ENCODE measurements at places on chromosomes 7 and 10.

DNA sequence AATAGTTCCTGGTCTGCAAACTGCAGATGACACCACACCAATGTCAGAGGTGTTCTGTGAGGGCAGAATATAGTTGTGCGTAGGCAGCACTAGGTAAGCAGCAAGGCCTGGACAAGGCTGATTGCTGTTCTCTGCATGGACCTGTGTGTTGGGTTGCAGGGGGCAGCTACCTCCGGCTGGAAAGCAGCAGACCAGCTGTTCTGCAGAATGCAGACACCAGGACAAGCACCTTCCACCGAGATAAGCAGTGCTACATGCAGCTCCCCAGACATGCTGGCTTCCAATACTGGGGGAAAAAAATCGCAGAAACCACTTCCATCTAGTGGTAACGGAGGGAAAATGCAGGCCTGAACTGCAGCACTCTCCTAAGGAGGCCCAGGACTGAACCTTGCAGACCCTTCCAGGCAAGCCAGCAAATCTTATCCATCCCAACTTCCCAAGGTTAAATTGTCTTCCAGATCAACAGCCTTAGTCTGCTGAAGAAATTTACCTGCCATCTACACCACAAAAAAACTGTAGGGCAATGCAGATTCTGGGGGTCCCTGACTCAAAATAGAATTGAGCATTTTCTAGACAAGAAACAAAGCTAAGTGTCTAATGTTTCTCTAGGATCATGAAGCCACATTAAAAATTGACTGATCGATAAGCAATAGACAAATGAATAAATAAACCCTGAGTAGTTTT is 50.5 kb upstream of the COBL start:
- DNase-seq: no peak

- no peak for DNase-seq
These were observed 556.2 kb upstream of the FZD8 start for GRCh38 chr10:36198322-36198721.

- DNase-seq: no peak
These were observed 533.6 kb downstream of the INHBA start for GRCh38 chr7:41169317-41169716.

DNA sequence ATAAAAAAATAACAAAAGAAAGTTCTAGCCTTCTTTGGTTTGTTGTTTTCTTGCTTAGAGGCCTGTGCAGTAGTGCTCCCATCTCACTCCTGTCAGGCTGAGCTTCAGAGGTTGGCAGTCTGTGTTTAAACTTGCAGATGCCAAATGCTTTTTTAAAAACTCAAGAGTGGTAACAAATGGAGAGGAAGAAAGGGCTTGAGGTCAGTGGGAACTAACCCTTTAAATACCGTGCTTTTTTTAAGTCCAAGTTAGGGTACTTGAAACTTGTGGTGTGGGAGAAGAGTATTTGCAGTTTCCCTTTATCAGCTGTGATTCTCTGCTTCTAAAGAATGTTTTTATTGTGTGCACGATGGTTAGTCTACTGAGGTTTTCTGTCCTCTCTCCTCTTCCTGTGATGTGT is 29.4 kb downstream of the ZRANB1 start:
- no peak for DNase-seq

DNA sequence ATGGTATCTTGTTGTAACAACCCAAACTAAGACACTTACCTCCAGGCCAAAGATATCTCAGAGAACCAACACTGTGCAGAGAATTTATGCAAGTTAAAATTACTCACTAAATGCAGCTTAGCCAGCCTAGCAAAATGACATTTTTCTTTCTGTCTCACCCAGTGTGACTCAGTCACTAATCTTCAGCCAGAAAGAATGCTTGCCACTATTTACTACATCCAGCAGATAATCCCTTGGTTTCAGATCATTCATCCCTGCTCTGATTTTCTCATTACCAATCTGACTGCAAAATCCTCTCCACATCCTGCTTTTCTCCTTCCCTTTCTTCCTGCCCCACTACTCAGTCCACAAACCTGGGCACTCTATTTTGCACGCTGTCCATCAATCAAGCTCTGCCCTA is 93.5 kb upstream of the NEBL start:
- no peak for DNase-seq

DNA sequence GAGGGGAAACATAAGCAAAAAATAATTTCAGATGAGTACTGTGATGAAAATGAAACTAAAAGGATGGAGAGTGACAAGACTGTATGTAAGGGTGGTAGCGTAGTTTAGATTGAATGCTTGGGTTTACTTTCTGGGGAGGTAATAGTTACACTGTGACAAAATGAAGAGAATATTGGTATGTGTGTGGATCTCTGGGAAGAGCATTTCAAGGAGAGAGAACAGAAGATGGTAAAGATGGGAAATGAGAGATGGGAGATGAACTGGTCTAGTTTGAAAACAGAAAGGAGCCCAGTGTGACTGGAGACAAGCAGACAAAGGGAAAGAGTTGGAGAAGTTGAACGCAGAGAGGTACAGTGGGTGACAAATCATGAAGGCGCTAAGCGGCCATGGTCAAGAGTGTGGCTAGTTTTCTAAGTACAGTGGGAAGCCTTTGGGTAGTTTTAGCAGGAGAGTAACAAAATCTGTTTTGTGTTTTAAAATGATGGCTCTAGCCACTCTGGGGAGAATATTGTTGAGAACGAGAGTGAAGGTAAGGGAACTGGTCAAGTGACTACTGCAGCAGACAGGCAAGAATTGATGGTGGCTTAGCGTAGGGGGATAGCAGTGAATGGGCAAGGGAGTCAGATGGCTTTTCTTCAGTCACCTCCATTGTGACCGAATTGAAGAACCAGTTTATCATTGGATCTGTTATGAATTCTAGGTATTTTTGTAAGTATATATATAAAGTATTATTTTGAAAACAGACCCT is 22.6 kb downstream of the PALS2 start:
- no peak for DNase-seq

DNA sequence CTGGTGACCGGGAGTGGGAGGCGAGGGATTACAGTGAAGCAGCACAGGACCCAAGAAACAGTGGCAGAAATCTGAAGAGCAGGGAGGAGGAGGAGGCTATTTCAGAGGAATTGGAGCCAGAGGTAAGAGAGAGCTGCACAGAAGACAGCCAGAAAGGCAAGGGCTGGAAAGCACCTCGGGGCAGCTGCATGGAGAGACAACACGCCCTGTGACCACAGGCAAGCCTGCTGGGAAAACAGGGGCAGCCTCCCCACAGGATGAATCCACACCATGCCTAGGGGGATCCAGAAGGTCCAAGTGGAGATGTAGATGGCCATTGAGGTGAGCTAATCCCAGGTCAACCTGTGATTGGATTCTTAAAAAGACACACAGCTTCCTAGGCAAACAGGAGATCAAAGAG is 118.8 kb downstream of the CLEC2L start:
- no peak for DNase-seq

DNA sequence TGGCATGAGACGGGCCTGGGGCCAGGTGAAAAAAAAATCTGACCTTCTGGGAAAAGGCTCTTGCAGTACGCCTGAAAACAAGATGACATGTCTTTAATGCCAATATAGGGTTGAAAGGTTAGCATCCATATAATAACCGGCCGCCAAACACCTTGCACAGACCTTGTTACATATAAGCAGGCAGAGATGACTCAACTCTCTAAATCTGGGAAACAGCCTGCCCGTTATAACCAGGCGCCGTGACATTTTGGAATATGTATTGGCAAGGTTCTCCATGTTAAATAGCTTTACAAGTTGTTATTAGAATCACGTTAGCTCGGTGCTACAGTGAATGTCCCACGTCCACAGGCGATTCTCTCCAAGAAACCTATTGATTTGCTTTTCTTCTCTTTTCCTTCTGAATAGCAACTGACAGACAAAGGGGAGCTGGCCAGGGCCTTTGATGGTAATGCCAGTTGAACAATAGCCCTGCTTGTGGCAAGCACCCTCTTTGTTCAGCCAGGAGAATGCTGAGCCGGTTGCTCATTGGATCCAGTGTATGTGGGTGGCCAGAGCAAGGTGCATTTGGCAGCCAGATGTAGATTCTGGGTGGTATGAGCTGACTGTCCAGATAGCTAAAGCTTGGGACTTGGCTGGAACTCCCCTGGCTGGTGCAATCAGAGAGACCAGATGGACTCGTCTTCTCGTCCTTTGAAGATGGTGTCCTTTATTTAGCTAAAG is 80.1 kb upstream of the AUTS2 start:
- DNase-seq: no peak

- no peak for DNase-seq
These were observed 196.3 kb downstream of the TNS3 start for GRCh38 chr7:47385536-47386125.

GRCh38 chr10:48798481-48799254 is 114.0 kb downstream of the WDFY4 start:
- DNase-seq: no peak

DNA sequence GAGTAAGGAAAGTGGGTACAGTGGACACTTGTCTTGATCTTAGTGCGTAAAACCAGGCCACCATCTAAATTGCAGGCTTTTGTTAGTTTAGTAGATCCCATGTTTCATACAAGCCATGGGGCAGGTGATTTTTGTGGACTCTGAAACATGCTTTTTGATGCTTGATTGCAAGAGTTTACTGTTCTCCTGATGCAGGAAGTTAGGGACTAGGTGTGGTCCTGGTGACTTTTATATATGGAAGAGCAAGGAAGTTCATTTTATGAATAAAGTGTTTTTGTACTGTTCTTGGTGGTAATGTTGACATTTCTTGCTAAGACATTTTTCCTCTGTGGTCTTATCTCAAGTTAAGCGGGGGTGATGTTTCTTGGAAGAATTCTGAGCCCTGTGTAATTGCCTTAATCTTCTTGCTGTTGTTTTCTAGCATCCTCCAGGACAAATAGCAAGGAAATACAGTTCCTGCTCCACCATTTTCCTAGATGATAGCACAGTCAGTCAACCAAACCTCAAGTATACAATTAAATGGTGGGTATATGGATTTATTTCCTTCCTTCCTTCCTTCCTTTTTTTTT is 89.0 kb upstream of the GJD4 start:
- DNase-seq: no peak

DNA sequence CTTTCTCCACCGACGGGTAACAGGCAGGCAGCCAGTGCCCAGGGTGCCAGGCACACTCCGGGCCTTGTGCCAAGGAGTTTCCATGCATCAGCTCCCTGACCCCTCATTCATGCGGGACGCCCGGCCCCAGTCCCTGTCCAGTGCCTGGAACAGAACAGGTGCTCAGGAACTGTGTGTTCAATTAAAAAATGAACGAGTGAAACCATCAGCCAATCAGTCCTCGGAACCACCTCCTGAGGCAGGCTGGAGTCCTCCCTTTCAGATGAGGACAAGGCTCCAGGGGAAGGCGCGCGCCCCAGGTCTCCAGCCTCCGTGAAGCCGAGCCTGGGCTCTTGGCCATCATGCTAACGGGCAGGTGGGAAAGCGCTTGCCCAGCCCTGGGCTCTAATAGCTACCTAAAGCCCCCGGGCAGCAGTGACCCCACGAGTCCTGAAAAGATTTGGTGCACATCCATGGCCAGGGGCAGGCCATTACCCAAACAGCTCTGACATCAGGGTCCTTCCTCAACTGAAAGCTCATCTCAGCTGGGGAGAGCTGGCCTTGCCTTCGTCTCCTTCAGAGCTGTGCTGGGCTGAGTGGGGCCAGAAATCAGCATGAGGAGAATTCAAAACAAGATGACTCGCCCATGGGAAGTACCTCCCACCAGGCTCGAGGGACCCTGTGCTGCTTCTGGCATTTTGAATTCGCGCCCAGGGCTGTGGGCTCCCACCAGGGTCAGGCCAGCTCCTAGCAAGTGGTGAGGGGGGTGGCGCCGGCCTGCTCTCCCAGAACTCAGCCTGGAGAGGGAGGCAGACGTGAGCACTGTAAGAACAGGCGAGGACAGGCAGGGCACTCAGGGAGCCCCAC is 200.5 kb downstream of the MAD1L1 start:
- DNase-seq: no peak

GRCh38 chr10:71393841-71394475 is 2.8 kb upstream of the CDH23 start:
- no peak for DNase-seq

- no peak for DNase-seq
These were observed 381.4 kb downstream of the RPS24 start for GRCh38 chr10:78415111-78415510.

DNA sequence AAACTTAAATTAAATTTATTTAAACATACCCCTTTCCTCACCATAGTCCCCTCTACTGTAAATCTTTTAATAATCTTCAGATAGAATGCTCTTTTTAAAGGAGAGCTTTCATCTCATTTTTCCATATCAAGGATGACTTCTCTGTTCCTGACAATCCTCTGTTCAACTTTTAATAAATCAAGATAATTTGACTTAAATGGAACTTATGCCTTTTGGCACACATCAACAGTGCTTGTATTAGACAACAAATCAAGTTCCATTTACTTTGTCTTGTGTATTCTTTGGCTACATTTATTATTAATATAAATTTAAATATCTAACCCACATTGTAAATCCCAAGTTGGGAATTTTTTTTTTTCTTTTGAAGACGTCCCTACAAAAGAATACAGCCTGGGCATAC is 42.7 kb upstream of the HYAL4 start:
- DNase-seq: no peak

DNA sequence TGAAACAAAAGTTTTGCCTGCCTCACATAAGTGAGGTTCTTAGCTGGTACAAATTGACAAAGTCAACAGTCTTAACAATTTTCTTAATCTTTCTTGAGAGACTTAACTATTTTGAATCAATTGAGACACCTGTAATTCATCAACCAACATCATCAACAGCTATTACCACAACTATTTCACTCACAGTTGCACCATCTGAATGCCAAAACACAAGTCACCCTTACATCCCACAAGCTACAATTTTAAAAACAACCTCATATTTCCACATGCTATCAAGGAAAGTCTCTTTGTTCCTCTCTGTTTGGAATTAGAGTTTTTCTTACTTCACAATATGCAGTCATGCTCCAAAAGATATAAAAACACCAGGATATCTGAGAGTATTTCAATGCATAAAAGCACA is 4.9 kb downstream of the SMURF1 start:
- DNase-seq: no peak

DNA sequence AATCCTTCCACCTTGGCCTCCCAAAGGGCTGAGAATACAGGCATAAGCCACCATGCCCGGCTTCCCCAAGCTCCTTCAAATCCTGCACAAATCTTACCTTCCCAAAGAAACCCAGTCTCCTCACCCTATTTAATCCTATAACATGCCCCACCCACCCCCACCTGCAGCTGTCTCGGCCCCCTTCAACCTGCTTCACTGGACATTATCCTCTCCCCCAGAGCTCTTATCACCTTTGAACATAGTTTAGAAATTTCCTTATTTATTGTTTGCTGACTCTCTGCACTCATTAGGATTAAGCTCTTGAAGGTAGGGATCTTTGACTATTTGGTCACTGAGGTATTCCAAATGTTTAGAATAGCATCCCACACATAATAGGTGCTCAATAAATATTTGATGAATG is 3.5 kb downstream of the ZNF467 start:
- DNase-seq: no peak

All from skin of body (tissue), 3 donors.